Stimulated activated CD4-positive, alpha-beta T cell treated with anti-CD3 and anti-CD28 coated beads, TNF-alpha, amount 100 ng/mL, for 48 hours (primary cell): ENCODE measurements at places on chromosomes 1 and 21.

- DNase-seq, result no peak
Observed at GRCh38 chr1:153404086-153404635, 12.2 kb upstream of the S100A7A start.

GRCh38 chr21:45409466-45410150, 4.6 kb downstream of the COL18A1 start:
- DNase-seq, result no peak

DNA sequence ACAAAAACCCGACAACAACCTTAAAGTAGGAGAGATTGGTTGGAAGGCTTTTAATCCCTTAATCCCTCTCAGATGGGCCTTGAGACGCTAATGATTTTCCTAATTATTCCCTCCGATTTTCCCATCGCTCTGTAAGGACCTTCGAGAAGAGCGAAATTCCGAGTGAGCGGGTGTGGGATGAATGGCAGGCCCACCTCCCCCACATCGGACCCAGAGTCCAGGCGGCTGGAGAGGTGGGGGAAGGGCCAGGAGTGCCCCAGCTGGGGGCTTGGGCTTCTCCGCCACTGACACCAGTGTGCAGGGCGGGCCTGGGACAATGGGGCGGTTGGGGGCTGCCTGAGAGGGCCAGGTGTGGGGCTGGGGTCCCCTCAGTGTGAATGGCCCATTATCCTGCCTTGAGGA, 23.4 kb downstream of the RHBG start:
- DNase-seq, result no peak

GRCh38 chr1:5729636-5730145, 262.5 kb downstream of the NPHP4 start:
- no peak for DNase-seq

DNA sequence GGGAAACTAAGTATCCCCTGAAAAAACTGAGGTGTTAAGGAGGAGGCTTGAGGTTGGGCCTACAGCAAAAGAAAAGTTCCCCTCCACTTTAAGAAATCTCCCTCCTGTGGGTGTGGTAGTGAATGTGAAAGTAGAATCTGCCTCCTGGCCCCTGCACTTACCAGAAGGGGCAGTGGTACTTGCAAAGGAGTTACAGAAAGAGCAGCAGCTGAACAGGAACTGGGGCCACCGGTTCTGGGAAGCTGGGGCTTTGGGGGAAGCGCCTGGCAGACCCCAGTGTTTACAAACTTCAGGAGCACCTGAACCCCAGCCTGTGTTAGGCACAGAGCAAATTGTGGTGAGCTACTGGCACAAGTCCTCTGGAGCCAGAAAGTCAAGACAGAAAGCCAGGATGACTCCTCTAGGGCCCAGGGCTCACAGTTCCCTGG, 250.2 kb upstream of the FGGY start:
- peak; percentile 17 for DNase-seq

DNA sequence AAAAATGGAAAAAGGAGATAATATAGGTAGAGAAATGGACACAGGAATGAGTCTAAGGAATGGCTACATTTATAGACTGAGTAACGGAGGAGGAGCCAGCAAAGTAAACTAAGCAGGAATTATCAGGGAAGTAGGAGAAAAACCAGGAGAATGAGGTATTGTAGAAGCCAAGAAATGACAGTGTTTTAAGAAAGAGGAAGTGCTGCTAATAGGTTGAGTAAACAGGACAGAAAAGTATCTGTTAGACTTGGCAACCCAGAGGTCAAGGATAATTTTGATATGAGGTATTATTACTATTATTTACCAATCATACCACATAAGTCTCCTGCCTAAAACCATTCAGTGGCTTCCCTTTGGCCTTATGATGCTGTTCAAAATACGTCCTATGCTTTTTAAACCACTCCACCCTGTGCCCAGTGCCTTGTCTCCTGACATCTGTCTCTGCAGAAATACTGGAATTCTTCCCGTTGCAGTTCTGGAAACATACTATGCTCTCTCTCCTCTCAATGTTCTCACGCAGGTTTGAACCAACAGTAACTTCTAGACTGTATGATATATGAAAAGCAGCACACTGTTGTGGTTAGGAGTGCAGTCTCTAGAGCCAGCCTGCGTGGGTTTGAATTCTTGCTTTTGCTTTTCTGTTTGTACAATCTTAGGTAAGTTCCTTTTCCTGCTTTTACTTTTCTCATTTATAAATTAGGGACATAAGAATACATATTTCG, 24.6 kb upstream of the NEK7 start:
- DNase-seq, result no peak

- no peak for DNase-seq
Observed at GRCh38 chr1:156359973-156360372, 9.0 kb upstream of the RHBG start.

DNA sequence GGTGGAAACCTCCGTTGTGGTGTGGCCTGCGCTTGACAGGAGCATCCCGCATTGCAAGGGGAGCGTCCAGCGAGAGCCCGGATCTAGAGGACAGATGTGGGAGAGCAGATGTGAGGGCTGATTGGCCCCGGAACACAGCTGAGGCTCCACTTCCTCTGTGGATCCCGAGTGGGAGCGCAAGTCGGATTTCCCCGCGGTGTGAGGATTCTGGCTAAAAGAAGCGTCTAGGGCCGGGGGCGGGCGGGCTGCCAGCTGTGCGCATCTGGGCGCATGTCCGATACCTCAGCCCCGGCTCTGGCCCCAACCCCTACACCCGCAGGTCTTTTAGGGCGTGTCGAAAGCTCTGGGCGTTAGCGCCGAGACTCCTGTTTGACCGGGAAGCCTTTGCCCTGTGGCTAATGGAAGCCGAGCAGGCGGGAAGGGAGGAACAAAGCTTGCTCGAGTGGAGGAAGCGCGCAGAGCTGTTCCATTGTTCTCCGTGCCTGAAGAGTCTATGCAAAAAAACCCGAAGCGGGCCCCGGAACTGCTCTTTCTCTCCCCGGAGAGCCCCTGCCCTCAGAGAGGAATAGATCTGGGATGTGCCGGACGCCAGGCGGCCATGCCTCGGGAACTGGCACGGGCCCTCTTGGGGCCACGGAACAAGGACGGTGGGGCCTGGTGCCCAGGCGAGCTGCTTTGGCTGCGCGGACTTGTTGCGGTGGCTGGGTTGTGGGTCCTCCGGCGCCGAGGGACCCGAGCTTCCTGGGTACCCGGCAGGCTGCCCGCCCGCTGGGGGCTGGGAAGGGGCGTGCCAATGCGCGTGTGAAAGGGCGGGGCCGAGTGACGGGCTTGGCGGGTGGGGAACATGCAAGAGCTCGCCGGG, 111.1 kb downstream of the NAV1 start:
- DNase-seq, result no peak

DNA sequence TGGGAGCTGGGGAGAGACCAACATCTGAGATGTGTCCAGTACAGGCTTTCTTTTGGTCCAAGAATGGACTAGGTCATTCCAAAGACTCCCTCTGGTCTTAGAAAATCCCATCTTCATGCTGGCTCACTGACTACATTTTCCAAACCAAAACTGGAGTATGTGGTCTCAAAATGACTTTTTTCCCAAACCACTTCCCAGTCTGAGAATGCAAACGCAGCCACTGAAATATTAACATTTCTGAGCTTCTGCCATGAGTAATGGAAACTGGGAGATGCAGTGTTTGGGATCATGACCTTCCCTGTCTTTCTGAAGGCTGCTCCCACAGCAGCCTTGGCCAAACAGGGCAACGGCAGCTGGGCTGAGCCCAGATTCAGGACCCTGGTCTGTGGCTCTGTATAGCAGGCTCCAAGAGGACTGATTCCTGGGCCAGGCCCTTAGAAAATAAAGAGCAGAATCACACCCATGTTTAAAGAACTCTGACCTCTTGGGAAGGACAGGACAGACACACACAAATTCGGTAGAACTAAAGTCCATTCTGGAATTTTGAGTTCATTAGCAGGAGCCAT, 62.1 kb upstream of the CNTN2 start:
- DNase-seq, result no peak

- DNase-seq, result no peak
Observed at GRCh38 chr1:110433803-110434202, 17.1 kb upstream of the PROK1 start.

GRCh38 chr1:210311726-210312493, 16.8 kb upstream of the HHAT start:
- DNase-seq, result no peak

GRCh38 chr1:31657020-31657804, 12.5 kb upstream of the PEF1 start:
- DNase-seq, result no peak

- DNase-seq, result no peak
Observed at GRCh38 chr1:198088360-198089071, 68.3 kb upstream of the NEK7 start.

DNA sequence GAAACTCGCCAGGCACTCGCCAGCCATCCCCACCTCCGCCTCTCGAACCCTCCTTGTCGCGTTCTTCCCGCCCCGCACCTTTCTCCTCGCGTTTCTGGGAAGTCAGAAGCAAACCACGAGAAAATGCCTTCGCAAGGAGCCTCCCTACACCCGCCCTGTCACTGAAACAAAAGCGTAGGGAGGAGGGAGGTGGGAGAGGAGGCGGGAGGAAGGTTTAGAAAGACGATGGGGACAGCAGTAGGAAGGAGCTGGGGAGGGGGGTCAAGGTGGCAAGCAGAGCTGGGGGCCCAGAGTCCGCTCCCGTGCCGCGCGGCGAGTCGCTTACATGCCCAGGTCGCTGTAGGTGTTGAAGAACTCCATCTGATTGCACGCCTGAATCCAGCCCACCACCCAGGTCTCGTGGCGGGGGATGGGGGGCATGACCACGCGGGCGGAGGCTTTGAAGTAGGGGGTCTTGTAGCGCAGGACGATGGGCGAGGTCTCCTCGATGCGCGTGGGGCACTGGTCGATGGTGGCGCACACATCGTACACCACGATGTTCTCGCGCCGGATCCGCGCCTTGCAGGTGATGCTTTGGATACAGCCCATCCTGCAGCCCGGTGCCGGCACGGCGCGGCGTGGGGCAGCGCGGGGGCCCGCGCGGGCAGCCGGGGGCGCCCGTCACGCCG, 1.0 kb downstream of the FAM78B start:
- DNase-seq, result no peak
